Fibroblast of skin of right quadriceps (primary cell): ENCODE measurements at places on chromosomes 12 and 14.

DNA sequence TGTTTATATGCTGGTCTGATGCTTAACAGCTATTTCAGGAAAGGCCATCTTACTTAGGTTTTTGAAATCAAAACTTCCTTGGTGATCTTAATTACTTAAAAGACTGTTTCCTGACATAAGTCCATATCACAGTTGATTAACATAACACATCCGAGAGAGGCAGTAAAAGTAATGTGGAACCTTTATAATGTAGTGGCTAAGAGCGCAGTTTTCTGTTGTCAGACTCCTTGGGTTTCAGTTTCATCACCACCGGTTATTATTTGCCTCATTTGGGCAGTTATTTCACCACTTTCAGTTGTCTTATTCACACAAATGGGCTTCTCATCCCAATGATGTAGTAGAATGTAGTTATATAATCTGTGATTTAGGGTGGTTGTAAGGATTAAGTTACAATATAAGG lies 30.9 kb downstream of the TBC1D15 start:
- DNase-seq, result no peak

DNA sequence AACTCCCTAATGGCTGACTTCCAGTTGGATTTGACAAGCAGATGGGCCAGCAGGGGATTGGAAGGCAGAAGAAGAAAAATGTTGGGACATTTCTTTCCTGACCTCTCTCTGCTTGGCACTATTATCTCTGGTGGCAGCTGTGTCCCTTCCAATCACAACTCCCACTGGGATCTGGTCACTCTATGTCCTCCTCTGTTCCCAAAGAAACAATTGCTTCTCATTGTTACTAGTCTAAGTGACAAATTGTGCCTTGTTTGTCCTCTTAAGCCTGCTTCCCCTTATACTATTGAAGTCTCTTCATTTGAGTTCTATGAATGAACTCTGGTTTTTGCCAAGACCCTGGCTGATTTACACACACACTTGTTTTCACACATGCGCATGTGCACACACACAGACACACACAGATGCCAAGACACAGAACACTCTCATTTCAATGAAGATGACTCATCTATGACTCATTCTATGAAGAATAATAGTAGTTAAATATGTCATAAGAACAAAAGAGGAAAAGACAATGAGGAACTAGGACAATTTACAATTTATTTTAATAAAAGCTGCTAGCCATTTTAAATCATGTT lies 83.0 kb upstream of the FAR2 start:
- DNase-seq, result peak; percentile 68

- DNase-seq, result no peak
These were observed 57.7 kb downstream of the ATP2A2 start for GRCh38 chr12:110338754-110339153.

DNA sequence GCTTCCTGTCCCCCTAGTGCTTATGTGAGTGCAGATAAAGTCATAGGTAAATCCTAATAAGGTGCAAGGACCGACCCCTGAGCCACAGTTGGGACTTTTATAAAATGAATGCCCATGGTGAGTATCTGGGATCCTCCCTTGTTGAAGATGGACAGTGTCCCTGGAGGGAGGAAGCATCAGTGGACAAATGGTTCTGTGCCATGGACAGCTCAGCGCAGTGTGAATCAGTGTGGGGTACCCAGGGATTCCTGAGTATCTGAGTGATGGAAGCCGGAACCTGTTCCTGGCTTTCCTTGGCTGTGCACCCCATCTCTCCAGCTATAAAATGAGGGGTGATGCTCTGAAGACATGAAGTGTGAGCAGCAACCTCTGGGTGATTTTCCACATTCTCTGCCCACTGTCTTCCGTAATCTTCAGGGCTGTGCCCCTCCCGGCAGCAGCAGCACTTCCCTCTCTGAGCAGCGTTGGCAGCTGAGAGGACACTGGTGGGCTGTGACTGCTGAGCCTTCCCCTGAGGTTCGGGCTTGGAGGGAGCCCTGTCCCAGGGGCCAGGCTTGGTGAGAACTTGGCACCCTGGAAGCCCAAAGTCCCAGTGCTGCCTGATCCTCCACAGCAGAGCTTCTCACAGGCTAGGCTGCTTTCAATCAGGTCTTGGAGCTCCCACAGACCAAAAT lies 25.0 kb downstream of the VCPKMT start:
- DNase-seq, result no peak

GRCh38 chr12:101578417-101578816 lies 16.4 kb upstream of the MYBPC1 start:
- no peak for DNase-seq

DNA sequence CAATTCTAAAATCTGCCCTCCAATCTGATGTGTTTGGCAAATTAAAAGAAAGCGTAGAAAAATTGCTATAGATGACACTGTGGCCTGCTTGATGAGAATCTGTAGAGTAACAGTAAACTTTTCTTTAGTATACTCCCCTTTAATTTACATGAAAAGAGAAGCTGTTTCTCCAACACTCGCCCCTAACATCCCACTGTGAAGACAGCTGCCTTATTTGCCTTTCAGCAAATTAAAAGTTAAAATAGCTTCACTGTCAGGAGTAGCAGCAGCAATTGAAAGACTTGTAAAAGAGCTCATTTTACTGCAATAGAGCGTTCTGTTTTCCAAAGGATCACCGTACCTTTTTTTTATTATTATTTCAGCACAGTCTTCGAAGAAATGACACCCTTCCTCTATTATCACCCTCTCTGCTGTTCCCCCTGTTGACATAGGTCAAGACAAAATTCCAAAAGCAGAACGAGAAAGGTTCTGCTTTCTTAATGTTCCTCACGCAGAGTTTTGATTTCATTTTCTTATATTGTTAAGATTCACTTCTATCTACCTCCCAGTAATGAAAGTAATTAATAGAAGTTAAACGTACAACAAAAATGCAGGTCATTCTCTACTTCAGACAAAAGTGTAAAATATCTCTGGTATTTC lies 153.5 kb upstream of the USP15 start:
- no peak for DNase-seq

- DNase-seq, result no peak
These were observed 115.2 kb downstream of the KSR2 start for GRCh38 chr12:117853600-117853999.

DNA sequence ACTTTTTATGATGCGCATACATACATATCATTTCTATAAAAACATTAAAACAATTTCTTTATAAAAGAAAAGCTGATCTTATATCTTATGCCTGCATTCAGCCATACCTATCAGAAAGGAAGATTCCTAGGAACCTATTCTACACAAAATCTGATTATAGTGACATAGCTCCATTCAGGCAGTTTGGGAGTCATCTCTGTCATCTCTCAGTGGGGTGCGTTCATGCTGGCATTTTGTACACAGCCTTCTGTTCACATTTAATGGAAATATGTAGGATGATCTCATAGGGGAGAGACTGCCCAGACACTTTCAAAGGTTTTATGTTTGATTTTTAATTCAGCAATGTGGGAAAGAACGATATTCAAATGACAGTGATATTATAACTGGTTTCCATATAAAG lies 52.9 kb downstream of the ATL1 start:
- no peak for DNase-seq

DNA sequence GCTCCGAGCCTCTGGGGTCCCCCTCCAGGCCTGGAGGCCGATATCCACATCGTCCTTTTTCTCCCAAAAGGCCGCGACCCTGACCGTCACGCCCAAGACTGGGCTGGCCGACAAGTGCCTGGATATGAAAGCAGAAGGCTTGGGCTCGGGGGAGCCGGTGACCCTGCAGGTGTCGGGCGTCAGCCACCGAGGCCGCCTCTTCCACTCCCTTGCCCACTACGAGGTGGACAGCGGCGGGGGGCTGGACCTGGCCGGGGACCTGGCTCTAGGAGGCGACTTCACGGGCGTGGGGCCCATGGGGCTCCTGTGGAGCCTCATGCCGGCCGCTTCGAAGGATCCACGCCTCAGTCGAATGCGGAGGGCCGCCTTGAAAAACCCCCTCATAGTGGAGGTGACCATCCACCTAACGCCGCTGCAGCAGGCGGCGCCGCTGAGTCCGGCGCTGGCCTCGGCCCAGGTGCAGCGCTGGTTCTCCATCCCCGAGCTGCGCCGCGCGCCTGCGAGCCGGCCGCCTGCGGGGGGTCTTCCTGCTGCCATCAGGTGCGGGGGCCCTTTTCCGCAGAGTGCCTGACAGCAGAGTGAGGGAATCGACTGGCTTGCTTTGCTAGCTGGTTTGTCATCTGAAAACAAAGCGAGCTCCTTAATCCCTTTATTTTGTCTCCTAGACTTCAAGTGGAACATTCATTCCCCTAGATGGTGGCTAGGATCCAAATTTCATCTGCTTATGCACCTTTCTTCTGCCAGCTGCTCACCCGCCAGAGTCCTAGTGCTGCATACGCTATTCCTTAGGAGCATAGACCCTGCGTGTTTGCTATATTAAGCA lies 10.6 kb upstream of the DNAL1 start:
- no peak for DNase-seq

DNA sequence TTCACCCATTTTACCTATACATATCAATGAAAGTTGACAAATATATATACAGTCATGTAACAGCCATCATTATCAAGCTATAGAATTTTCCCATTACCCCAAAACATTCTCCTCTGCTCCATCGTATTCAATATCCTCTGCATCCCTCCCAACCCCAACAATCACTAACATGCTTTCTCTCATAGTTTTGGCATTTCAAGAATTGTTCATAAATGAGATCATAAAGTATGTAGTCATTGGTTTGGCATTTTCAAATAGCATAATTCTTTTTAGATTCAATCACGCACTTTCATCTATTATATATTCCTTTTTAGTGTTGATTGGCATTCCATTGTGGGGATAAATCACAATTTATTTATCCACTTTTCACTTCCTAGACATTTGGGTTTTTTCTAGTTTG lies 866.0 kb upstream of the TMEM132C start:
- DNase-seq, result peak; percentile 73

DNA sequence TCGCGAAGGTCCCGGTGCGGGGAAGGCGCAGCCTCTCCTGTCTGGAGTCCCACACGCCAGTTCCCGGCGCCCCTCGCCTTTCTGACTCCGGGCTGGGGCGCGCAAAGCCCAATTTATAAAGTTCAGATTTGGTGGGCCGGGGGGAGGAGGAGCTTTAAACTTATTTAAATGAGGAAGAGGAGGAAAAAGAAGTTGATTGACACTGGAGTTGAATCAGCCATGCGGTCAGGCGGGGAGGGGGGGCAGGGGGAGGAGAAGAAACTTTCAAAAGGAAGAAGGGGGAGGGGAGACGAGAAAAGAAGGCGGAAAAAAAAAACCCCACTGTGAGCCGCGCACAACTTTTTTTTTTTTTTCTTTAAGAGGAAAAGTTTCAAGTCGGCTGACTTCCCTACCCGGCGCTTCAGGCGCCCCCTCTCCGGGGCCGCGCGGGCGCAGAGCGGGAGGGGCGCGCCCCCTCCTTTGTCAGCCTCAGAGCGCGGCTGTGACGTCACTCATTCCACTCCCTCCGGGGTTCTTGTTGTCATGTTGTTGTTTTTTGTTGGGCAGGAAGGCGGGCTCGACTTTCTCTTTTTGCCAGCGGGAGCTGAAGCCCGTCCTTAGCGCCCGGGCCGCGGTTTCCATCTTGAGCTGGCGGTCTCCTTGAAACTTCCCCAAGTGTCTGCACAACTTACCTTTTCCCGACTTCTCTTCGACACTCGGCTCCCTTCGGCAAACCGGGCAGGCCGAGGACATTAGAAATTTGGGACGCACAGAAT lies at the start of gene ZFP36L1:
Gene ZFP36L1 (minus strand): TSS at position 89 of the 755 bp plus-strand sequence. CDS start 129 bp downstream, outside the sequence.
- DNase-seq, result peak; percentile 99

DNA sequence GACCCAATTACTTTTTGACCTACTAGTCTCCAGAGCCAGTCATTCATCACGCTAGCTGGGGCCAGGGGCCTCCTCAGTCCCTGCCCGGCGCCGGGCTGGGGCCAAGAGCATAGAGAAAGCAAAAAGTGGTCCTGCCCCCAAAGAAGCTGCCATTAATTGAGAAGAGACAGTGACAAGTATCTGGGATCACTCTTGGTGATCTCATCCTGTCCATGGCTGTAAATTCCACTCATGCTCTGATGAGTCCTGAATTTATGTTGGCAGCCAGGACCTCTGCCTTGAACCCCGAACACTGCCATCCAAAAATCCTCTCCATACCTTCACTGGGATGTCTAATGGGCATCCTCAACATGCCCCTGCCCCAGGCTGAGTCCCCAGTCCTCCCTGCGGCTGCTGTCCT lies 34.4 kb upstream of the DLK1 start:
- no peak for DNase-seq

GRCh38 chr12:22609501-22609900 lies 15.5 kb upstream of the ETNK1 start:
- no peak for DNase-seq

DNA sequence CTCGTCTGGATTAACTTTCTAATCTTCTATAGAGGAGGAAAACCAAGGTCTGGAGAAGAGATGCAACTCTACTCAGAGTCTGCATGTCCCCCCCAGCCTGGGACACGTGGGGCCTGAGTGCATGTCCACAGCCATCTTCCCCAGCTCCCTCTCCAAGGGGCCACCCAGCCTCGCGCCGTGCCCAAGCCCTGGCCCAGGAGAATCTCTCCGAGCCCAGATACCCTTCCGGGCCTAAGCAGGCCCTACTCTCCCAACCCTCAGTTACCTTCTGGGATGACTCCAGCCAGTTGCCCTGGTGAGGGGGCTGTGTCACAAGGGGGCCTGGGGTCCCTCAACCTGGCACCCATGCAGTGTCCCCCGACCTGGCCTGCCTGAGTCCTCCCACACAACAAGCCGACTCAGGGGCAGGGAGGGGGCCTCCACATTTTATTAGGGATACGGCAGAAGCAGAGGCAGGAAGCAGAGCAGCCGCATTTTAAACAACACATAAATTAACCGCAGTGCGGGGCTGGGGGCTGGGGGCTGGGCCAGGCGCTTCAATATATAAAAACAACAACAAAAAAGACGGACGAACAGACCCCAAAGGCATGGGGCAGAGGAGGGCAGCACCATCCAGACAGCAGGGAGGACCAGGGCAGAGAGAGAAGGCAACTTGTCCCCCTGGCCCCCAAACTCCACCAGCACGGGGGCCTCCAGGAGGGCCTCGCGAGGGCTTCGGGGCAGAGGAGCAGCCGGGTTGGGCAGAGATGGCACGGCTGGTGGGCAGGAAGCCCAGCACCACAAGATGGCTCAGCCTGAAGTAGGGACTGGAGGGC lies 37.3 kb downstream of the NCKAP5L start:
- no peak for DNase-seq

GRCh38 chr12:51792417-51792816 lies 56.1 kb downstream of the FIGNL2 start:
- DNase-seq, result no peak

DNA sequence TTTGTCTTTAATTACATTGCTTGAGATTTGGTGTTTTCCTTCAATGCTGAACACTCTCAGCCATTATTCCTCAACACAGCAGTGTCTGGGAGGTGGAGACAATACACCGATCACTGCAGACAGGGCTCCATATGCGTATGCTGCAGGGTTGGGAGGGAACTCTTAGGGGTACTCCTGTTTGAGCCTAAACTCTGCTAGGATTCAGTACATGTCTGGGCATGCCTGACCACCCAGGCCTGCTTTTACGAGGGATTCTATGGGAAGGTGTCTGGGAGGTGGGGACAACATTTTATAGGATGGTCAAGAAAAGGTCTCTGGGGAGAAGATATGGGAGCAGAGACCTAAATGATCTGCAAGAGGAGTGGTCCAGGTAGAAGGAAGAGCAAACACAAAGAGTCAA lies 34.3 kb downstream of the DHRS2 start:
- no peak for DNase-seq

GRCh38 chr14:43853541-43853940 lies 653.5 kb downstream of the FSCB start:
- DNase-seq, result no peak

GRCh38 chr12:46701356-46701755 lies 124.4 kb downstream of the SLC38A4 start:
- no peak for DNase-seq
